ENCODE measurements at places on chromosomes 16 and 17. TPM values are rescaled to one million over a fixed set of nuclear protein-coding genes. Genes with fewer than 3 reads are reported as not detected.

DNA sequence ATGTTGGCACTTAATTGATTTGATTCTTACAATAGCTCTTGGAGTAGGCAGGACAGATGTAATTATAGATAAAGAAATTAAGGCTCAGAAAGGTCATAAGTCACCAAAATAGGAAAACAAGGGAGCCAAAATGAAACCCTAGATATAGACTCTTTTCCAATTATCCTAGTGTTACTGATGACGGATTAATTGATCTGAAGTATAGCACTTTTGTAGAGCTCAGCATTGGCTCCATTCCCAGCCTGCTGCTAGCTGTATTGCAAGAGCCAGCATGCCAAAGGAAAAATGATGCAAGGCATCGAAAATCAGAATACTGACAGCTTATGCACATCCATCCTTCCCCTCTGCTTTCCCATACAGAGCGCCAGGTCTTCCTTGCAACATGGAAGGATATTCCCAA, 21.6 kb upstream of the RASL10B start:
- no peak for DNase-seq
- H3K4me3 ChIP-seq: no peak overlapping the region
- H3K27ac ChIP-seq: no peak overlapping the region
- peaks cover 68% of the 10 kb centered on the region for H3K4me1 ChIP-seq
- H3K36me3 ChIP-seq: peaks cover 24% of the 10 kb centered on the region
- no peaks in the 10 kb centered on the region for H3K27me3 ChIP-seq

GRCh38 chr17:36829676-36830075, 107.6 kb upstream of the LHX1 start:
- no peaks in the 10 kb centered on the region for H3K4me1 ChIP-seq
- H3K27me3 ChIP-seq: peaks cover 69% of the 10 kb centered on the region
- no peak for DNase-seq
- H3K27ac ChIP-seq: no peak overlapping the region

GRCh38 chr17:6546069-6546718, 10.2 kb downstream of the PITPNM3 start:
- no peak for DNase-seq
- H3K36me3 ChIP-seq: no peaks in the 10 kb centered on the region
- no peak overlapping the region for H3K27ac ChIP-seq

DNA sequence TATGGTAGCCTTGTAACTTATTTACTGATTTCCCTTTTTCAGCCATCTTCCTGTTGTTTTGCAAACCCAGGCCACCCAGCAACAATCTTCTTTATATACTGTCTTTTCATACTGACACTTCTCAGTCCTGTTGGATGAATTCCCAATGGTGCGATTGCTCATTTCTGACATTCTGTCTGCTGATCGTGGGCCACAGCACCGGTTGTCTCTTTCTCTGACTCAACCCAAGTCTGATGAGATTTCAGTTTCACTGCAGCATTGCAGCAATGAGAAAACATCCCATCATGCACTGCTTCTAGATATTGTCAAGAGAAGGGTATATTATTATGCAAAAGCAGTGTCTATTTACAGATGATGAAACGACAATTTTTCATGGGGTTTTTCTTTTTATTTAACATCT, 349.2 kb upstream of the HSBP1 start:
- no peaks in the 10 kb centered on the region for H3K36me3 ChIP-seq
- no peaks in the 10 kb centered on the region for H3K27me3 ChIP-seq
- H3K4me1 ChIP-seq: peaks cover 6% of the 10 kb centered on the region

DNA sequence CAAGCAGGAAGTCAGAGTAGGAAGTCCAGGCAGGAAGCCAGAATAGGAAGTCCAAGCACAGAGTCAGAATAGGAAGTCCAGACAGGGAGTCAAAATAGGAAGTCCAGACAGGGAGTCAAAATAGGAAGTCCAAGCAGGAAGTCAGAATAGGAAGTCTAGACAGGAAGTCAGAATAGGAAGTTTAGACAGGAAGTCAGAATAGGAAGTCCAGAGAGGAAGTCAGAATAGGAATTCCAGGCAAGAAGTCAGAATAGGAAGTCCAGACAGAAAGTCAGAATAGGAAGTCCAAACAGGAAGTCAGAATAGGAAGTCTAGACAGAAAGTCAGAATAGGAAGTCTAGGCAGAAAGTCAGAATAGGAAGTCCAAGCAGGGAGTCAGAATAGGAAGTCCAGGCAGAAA, 105.3 kb upstream of the C16orf82 start:
- peaks cover 28% of the 10 kb centered on the region for H3K27me3 ChIP-seq
- no peak overlapping the region for H3K4me3 ChIP-seq
- no peaks in the 10 kb centered on the region for H3K36me3 ChIP-seq
- DNase-seq: no peak
- H3K27ac ChIP-seq: no peak overlapping the region

- H3K36me3 ChIP-seq: no peaks in the 10 kb centered on the region
- no peaks in the 10 kb centered on the region for H3K4me1 ChIP-seq
- no peaks in the 10 kb centered on the region for H3K27me3 ChIP-seq
Measured at GRCh38 chr16:53672461-53672860, 31.2 kb downstream of the RPGRIP1L start.

- peaks cover 4% of the 10 kb centered on the region for H3K36me3 ChIP-seq
- no peak overlapping the region for H3K4me3 ChIP-seq
- no peaks in the 10 kb centered on the region for H3K27me3 ChIP-seq
- DNase-seq: peak; percentile 69
Measured at GRCh38 chr17:64331931-64332493, 58.6 kb downstream of the PECAM1 start.

GRCh38 chr17:74977802-74978201, 5.2 kb upstream of the HID1 start:
- H3K4me1 ChIP-seq: peaks cover 21% of the 10 kb centered on the region
- H3K27ac ChIP-seq: no peak overlapping the region
- H3K36me3 ChIP-seq: no peaks in the 10 kb centered on the region
- H3K4me3 ChIP-seq: no peak overlapping the region

DNA sequence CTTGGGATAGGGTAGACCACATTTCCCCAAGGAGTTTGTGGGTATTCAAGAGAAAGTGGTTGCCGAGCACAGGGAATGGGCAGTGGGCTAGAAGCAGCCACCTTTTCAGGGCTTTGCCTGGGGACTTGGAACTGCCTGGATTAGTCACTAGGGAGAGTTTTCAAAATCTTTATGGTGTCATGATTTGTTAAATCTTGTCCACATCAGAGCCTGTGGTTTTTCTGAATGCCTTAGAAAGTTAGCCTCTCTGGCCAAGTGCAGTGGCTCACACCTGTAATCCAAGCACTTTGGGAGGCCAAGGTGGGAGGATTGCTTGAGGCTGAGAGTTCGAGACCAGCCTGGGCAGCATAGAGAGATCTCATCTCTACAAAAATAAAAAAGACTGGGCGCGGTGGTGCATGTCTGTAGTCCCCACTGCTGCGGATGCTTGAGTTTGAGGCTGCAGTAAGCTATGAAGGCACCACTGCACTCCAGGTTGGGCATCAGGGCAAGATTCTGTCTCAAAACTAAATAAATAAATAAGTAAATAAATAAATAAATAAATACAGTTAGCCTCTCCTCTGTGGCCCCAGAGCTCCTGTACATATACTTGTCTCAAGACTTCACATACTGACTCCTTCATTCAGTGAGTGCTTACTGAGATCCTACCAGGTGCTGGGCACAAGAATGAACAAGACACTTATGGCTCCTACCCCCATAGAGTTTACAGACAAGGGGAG, 76.3 kb upstream of the HNF1B start:
- peaks cover 20% of the 10 kb centered on the region for H3K4me1 ChIP-seq
- no peak overlapping the region for H3K27ac ChIP-seq
- no peak overlapping the region for H3K4me3 ChIP-seq
- no peaks in the 10 kb centered on the region for H3K27me3 ChIP-seq
- no peak for DNase-seq

- no peaks in the 10 kb centered on the region for H3K27me3 ChIP-seq
- H3K36me3 ChIP-seq: no peaks in the 10 kb centered on the region
- DNase-seq: peak; percentile 16
- H3K4me1 ChIP-seq: no peaks in the 10 kb centered on the region
- no peak overlapping the region for H3K27ac ChIP-seq
Measured at GRCh38 chr16:65422934-65423333, 301.1 kb upstream of the CDH11 start.

DNA sequence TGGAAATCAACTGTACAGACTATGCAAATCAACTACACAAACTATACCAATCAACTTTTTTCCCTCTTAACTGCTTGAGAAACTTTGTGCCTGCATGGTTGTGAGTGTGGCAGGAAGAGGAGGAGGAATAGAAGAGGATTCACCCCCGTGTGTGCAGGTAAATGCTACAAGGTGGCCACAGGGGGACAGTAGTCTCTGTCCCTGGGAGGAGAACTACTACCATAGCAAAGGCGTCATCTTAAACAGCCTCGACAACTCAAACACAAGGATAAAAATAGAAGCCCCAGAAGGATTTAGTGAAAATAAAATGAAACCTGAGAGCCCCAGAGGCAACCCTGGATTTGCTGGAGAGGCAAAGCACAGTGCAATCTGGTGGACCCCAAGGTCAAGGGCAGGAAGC, 199.5 kb upstream of the DYNLRB2 start:
- H3K4me3 ChIP-seq: no peak overlapping the region
- H3K36me3 ChIP-seq: no peaks in the 10 kb centered on the region
- H3K4me1 ChIP-seq: no peaks in the 10 kb centered on the region
- no peak for DNase-seq
- no peak overlapping the region for H3K27ac ChIP-seq

The GUCY2D gene
- total RNA-seq: not detected

The TMEM98 gene
- total RNA-seq: 10.1 TPM

The DYNLRB2 gene
- not detected for total RNA-seq

The G6PC1 gene
- not detected for total RNA-seq

The FA2H gene
- total RNA-seq: not detected

The CD300A gene
- total RNA-seq: 1.2 TPM
